ENCODE measurements at places on chromosomes 12 and 14.
A peak's percentile ranks its signal among the peaks of the same experiment; 100 is the strongest.

DNA sequence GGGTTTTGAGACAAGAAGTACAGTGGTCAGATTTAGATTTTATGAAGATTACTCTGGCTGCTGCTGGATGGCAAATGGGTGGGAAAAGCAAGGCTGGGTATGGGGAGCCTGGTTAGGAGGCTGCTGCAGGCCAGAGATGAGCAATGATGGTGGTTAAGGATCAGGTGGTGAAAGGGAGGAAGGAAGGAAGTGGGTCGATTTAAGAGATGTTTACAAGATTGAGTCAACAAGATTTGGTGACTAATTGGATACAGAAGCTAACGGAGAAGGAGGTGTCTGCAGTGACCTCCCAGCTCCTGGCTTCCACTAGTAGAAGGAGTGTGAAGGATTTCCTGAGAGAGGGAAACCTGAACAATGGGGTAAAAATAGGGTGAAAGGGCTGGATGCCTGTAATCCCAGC is 18.7 kb downstream of the NOS1 start:
- DNase-seq = no peak

GRCh38 chr12:52577316-52577715 is 3.7 kb upstream of the KRT74 start:
- no peak for DNase-seq

DNA sequence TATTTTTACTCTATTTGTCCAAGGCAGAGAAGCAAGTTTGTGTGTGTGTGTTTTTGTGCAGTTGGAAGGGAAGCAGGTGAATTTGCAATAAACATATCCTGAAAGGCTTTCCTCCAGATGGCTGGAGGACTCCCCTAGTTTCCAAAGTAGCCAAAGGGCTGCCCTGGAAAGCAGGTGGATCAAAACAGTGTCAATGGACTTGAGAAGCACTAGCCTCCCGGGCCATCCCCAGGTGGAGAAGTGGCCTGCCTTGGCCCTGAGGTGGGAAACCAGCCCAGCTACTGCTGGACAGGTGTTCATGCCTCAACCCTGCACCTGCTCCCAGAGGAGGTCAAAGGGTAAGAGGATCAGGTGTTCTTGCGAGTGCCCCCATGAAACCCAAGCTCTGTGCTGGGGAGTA is 1046.9 kb downstream of the VRK1 start:
- no peak for DNase-seq

DNA sequence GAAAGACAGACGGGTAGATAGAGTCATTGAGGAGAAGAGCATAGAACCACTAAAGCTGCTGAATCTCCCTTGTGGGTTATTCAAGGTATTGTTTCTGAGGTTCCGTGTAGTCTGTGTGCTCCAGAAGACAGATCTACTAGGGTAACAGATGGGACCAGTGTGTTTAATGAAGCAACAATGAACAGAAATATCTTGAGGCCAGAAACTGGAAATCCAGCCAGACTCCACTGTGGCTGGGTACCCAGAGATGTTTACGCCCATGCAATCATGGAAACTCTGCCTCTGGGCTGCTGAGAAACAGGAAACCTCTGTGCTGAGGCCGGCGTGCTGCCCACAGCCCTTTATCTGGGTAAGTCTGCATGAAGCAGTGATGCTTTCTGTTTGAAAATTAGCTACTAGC is 8.3 kb downstream of the PROX2 start:
- DNase-seq = peak; percentile 48

GRCh38 chr14:99348816-99349614 is 77.0 kb upstream of the BCL11B start:
- no peak for DNase-seq

DNA sequence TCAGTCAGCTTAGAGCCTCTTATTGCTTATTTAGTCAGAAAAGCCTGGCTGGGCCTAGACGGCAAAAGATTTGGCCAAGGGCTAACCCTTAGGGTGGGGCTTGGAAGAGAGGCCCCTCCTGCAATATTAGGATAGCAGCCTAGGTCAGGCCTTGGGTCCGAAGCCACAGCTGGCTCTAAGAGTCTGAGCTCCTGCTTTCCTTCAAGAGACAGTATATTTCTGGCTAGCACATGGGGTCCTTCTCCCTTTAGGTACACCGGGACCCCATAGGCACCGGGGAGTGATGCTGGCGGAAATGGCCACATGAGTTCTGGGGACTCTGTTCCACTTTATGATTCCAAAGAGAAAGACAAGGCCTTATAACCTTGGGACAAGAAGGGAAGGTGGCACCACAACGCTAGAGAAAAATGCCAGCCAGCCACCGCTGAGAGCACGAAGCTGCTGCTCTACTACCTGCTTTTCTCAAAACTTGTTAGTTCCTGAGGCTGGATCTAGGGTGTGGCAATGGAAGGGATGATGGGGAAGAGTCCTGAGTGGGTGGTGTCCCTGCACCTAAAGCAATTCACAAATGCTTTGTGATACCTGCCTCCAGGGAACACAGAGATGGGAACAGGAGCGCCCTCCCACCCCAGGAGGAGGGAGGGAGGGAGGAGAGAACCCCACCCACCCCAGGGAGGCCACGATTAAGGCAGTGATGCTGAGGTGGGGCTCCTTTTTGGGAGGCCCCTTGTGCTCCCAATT is 3.1 kb upstream of the AVIL start:
- DNase-seq = no peak

DNA sequence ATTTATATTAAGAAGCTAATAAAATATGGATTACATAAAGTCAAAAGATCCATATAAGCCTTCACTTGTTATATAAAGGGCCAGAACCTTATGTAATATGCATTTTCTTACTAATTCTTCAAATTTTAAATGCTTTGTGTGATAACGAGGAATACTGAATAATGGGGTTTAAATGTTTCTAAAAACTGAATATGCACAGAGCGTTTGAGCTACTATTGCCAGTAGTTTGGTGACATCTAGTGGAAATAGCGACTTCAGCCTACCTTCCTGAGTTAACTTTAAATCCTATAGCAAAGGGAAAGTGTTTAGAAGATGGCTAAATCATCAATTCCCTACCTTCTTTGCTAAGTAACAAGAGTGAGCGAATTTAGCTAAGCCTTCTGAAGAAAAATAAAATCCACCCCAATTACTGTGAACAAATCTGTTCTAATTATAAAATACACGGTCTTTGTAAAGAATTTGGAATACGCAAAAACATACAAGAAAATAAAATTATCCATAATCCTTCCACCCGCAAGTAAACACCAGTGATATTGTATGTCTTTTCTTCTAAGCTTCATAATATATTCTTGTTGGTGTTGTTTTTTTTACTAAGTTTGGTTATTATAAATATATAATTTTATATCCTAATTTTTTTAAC is 115.5 kb upstream of the G2E3 start:
- no peak for DNase-seq

- no peak for DNase-seq
Observed at GRCh38 chr14:32492457-32492856, 163.4 kb downstream of the AKAP6 start.

GRCh38 chr14:33165144-33165925 is 226.7 kb downstream of the NPAS3 start:
- no peak for DNase-seq

- DNase-seq = no peak
Observed at GRCh38 chr12:56115329-56115728, 1.1 kb upstream of the RPL41 start.

- no peak for DNase-seq
Observed at GRCh38 chr12:225012-225411, 11.1 kb upstream of the SLC6A12 start.

DNA sequence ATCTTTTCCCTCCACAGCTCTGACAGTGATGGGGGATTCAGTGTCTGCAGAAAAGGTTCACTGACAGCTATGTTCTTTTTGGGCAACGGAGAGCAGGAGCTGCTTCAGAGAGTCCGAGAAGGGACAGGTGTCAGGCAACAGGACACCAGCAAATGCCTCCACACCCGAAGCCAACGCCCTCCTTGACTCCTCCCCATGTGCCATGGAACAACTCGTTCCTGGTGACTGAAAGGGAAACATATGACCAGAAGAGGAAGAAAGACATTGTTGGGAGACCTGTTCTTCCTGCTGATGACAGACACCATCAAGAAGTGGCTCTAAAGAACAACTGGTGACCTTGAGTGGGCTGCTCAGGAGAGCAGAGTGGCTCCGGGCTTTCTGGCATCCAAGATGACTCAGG is 172.3 kb upstream of the NOS1 start:
- no peak for DNase-seq

DNA sequence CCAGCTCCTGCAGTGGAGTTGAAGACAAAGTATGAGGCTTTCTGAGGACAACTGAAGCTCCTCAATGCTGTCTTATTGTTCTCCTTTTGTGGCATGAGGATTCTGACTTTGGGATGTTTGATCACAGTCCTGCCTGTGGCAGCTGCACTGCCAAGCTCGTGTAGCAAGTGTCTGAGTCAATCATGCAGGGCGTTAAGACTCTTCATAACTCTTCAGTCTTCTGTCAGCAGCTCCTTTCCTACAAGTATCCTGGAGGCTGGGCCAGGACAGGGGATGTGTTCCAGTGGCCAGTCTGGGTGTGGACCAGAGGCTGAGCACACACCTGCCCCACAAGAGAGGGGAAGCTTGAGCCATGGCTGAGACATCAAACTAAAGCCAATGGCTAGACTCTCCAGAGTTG is 94.3 kb downstream of the PELI2 start:
- DNase-seq = no peak

GRCh38 chr12:846421-846820 is 94.0 kb downstream of the WNK1 start:
- DNase-seq = no peak

GRCh38 chr12:108635201-108635996 is 1.7 kb upstream of the SELPLG start:
- DNase-seq = no peak

DNA sequence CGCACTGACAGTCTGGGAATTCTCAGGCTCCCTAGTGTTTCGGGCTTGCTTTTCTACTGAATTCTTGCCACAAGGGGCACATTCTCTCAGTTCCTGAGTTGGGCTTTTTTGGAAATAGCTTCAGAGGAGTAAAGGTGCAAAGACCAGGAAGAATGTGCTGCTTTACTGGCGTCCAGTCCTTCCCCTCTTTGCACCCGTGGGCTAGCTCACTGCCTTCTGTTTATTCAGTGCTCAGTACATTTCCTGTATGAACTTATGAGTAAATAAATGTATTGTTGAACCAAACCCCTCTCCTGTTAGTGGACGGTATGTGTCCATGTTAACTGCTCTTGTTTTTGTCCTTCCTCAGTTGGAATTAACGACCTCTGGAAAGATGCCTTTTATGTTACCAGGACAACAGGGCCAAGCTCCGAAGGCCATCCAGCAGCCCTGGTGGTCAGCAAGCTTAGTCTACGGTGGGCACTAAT is 24.0 kb downstream of the GSG1 start:
- DNase-seq = no peak

- no peak for DNase-seq
Observed at GRCh38 chr12:110224379-110225304, 56.4 kb upstream of the ATP2A2 start.

DNA sequence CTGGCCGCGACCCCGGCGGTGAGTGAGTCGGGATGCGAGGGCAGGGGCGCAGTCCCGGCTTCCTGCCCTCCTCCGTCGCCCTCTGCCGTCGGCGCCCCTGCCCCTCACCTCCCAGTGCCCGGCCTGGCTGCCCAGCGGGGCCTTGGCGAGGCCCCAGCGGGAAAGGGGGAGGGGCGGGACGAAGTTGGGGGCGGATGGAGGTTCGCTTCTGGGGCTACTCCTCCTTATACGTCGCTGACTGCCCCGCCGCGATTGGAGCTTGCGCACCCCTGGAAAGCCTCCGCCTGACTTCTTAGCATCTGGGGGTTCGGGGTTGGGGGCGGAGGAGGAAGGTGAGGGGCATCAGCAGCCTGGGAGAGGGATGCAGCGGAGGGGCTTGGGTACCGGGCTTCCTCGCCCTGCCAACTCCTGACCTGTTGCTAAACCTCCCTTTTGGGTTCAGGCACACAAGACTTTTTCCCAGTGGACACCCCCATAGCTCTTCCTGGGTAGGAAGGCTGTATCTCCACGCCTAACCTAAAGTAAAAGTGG is 406 bp downstream of the TMEM263 start:
- peak; percentile 54 for DNase-seq

GRCh38 chr14:52086711-52087110 is 17.9 kb upstream of the NID2 start:
- no peak for DNase-seq

- no peak for DNase-seq
Observed at GRCh38 chr14:36751920-36752319, 90.3 kb downstream of the PAX9 start.

GRCh38 chr14:100594625-100594951 is 7.4 kb upstream of the BEGAIN start:
- DNase-seq = no peak

GRCh38 chr12:72203764-72204335 is 68.3 kb upstream of the TRHDE start:
- no peak for DNase-seq

DNA sequence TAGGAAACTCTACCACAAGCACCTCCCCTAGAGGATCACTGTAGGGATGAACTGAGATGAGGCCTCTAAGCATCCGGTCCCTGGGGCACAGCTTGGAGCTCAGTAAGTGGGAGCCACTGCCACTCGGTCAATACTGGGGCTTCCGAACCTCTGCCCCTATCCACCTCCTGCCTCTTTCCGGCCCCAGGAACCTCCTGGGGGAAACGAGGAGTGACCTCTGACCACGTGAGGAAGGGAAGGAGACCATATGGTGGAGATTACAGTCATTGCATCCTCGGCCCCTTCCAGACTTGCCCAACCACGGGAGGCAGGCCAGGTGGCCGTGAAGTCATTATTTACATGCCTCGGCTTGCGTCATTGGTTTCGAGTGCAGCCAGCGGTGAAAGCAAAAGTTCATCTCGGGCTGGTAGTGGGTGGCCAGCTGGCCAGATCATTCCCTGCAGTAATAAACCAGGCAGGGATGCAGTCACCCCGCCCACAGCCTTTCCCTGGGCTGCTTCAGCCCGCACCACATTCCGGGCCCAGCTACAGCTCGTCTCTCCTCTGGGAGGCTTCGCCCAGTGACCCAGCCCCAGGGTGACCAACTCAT is 65.4 kb downstream of the C14orf132 start:
- peak; percentile 67 for DNase-seq

DNA sequence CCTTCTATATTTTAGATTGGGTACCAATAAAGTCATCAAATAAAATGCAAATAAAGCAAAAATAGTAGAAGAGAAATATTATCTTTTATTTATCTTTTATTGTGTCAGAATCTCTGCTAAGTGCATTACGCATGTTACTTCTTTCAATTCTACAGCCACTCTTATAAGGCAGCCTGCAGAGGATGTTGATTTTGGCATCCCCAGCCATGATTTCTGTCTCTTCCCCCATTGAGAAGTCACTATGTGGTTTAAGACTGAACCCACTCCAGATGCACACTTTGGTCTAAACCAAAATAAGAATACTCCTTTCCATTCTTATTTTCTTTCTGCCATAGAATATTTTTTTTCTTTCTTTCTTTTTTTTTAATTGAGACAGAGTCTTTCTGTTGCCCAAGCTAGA is 56.0 kb upstream of the ACSS3 start:
- DNase-seq = no peak

DNA sequence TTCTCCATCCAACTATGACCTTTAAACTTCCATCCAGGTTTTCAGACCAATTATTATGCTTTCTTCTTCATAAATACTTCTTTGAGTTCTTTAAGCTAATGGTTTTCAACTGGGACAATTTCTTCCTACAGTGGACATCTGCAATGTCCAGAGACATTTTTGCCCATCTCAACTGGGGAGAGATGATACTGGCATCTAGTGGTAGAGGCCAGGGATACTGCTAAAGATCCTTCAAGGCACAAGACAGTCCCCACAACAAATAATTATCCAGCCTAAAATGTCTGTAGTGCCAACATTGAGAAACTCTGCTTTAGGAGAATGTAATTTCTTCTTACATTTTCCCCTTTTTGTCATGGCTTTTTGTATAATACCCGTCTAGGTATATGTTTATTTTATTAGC is 10.6 kb downstream of the TRHDE start:
- DNase-seq = no peak

All from breast epithelium (tissue), 4 donors.